MV-4-11 (cell line): ENCODE measurements at places on chromosomes 5 and 9.

DNA sequence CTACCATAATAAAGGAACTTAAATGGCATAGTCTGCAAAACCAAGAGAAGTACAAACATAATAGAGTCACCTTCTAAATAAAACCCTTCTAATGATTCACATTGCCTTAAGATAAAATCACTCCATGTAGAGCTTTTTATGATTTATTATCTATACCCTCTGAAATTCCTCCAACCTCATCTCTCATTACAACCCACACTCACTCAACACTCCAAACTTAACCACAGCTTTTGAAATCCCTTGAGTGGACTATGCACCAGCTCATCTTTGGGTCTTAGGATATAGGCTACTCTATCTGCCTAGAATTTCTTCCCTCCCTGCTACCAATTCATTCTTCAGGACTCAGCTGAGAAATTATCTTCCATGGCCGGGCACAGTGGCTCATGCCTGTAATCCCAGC is 122.5 kb downstream of the CETN3 start:
- DNase-seq: no peak

GRCh38 chr5:16918156-16918555 is 17.9 kb downstream of the MYO10 start:
- no peak for DNase-seq

DNA sequence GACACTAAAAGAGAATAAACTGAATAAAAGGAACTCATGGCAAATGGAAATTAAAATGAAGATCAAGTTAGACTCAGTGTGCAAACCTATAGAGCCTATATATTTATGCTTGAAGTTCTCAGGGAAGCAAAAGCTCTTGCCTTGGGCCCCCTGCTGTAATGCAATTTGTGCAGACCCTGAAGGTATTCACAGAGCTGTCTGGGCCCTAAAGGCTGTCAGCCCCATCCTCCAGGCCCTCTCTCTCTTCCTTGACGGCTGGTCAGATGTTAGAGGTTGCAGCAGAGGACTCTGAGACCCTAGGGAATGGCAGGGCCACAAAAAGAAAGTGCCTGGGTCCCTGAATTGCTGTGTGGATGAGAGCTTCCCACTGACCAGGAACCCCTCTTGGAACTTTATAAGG is 283.9 kb upstream of the TUT7 start:
- DNase-seq: no peak

GRCh38 chr9:100375658-100376057 is 22.9 kb upstream of the TEX10 start:
- no peak for DNase-seq

- DNase-seq: peak; percentile 49
Measured at GRCh38 chr5:141476132-141476911, 556 bp downstream of the PCDHGC3 start.

DNA sequence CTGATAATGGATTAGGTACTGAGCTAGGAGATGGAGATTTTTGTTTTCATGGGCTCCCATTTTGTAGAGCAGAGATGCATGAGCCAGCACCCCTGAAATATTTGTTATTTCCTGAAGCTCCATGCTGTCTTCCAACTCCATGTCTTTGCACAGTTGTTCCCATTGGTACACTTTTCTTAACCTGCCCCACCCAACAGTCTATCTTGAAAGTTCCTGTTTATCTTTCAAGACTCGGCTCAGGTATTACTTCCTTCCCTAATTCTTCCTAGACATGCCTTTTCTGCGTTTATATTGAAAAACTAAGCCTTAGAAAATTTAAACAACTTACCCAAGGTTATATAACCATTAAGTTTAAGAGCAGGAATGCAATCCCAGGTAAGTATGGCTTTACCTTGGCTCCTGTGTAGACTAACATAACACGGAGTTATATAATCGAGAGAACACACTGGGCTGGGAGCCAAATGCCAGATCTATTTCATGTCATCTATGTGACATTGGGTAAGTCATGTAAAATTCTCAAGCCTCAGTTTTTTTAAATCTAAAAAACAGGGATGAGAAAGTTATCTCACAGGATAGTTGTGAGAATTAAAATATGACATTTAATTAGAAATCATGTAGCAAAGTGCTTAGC is 67.4 kb downstream of the LIX1 start:
- no peak for DNase-seq

DNA sequence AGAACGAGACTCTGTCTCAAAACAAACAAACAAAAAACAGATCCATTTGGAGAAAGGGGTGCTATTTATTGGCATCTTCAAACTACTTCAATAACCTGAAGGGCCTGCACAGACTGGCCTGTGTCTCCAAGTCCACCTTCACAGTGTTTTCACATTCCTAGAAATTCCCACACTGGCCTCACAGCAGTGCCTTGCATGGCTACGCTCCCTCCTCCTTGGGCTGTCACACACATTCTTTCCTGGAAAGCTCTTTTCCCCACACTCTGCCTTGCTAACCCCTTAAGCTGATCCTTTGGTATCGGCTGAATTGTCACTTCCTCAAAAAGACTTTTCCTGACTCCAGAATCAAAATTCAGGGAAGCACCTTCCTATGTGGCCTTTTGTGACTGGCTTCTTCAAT is 19.8 kb downstream of the FAM151B start:
- no peak for DNase-seq

DNA sequence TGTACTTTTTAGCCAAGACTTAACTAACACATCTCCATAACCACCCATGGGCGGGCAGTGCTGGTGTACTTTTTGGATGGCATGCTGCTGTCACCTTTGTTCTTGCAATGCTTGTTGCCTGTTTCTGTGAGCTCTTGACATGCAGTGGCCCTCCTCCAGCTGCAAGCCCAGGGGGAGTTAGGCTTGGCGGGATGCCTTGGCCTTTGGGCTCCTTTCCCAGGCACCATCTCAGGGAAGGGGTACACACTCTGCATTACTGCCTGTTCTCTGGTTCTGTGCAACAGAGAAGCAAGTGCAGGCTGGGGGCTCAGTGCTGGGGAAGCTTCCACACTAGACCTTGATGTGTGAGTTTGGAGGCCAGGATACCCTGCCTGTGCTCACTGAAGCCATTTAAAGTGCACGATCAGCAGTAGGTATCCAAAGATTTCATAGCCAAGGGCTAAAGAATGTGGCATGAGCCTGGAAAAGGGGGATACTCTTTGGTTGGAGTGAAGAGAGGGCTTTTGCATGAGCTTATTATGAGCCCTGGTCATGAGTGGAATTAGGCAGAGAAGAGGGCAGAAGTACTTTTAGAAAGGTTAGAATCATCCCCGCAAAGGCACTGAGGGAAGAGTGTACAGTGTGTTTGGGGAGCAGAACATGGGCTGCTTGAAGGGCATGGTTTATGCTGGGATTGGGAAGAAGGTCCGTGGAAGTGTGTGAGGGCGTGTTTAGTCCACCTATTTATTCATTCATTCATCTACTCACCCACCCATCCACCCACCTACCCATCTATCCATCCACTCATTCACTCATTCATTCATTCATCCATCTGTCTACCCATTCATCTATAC is 22.5 kb downstream of the PSAT1 start:
- no peak for DNase-seq

DNA sequence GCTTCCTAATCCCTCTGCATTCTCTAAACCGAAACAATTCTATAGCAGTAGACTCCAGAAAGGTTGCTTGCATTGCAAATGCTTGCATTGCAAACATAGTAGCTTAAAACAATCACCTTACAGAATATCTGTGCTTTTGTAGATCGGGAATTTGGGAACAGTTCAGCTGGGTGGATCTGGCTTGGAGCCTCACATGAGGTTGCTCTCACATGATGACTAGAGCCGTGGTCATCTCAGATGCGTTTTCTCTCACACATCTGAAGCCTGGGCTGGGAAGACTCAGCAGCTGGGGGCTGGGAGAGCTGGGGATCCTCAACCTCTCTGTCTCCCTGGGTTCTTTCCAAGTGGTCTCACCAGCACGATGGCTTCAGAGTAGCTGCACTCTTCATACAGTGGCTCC is 127.8 kb downstream of the MSX2 start:
- DNase-seq: no peak

GRCh38 chr5:143870362-143870761 is 58.4 kb downstream of the HMHB1 start:
- DNase-seq: no peak

DNA sequence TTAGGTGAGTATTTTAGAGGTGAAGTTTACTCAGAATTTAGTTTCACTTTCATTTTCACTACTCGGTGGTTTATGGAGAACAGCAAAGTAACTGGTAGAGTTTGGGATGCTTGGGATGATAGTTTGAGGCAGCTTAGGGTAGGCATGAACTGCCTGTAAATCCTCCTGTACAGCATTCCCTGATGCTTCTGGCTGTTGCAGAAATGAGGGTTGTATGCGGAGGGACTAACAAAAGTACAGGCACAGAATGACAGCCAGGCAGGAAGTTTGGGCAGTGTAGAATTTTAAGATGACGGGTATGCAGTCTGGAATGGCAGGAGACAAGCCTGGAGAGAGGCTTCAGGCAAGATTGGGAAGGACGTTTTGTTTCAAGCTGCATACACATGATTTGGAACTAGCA is 48.0 kb upstream of the FAM120AOS start:
- no peak for DNase-seq

DNA sequence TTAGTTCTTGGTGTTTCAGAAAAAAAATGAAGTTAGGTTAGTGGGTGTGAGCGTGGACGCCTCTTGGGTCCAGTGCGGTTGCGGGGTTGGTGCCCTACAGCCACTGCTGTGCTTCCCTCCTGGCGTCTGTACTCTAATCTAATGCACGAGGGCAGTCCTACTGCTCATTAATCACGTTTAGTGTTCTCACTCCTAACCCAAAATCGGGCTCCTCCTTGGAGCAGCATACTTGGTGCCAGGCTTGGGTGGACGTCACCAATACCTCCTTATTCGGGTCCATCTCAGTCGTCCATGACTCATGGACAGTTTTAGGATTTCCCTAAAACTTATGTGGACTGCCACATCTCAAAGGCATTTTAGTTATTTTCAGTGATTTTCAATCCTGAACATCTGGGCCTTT is 41.6 kb downstream of the TRIO start:
- DNase-seq: no peak

DNA sequence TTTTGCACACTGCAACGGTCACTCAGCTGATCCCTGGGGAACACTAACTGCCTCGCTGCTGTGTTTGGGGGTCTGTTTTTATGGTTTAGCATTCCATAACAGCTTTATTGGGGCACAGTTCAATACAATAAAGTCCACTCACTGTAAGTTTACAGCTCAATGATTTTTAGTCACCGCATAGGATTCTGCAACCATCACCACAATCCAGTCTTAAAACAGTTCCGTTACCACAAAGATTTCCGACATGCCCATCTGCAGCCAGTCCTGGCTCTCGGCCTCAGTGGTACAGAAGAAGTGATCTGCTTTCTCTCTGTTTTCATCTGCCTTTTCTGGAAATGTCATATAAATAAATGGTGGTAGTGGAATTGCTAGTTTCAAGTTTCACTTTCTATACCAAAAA is 23.6 kb downstream of the OR2V2 start:
- peak; percentile 56 for DNase-seq

DNA sequence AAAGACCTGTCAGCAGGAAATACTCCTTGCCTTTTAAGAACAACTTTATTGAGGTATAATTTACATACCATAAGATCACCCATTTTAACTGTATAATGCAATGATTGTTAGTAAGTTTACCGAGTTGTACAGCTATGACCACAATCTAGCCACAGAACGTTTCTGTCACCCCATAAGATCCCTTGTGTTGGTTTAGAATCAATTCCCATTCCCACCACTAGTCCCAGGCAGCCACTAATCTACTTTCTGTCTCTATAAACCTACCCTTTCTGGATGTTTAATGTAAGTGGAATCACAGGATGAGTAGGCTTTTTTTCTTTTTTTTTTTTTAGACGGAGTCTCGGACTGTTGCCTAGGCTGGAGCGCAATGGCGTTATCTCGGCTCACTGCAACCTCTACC is 4.4 kb downstream of the GPR107 start:
- peak; percentile 63 for DNase-seq

DNA sequence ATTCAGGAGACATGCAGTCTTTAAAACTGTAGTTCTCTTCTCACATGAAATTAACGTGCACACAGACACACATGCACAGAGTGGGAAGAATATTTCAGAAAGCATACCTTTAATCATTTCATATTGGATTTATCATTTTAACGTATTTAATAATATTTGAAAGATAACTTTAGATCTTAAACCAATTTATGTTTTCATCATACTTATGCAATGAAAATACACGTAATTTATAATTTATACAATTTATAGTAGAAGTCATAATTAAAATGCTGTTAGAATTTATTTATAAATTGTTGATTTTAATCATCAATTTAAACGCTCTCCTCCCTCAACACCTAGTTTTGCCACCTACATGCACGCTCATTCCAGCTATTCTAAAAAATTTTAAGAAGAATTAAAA is 894.9 kb upstream of the CTNND2 start:
- no peak for DNase-seq

DNA sequence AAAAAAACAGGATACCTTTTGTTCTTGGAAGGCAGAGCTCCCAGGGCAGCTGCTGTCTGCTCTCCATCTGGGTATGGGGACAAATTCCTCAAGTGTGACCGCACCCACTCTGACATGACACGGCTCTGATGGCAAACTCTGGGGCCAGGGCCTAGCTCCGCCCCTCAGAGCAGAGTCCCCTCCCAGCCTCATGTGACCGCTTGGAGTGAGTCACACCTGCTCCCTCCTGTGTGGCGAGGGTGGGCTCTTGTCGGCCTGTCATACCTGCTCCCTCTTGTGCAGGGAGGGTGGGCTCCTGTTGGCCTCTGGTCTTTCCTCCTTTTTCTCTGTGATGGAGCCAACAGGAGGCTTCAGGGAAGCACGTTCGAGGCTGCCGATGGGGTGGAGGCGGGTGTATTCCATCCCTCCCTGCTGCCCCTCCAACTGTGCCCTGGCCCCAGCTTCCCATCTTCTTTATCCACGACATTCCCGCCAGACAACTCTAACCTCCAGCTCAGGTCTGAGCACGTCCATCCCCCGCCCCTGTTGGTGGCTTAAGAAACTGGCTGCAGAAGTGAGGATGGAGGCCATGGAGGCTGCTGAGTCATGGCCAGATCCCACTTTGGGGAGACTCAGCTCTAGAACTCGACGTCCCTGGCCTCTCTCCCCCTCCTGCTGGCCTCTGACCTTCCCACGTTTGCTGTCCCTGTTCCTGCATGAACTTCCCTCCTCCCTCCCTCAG is 65.3 kb downstream of the OLFM1 start:
- no peak for DNase-seq

GRCh38 chr9:73121375-73121935 is 30.2 kb upstream of the ANXA1 start:
- DNase-seq: no peak

DNA sequence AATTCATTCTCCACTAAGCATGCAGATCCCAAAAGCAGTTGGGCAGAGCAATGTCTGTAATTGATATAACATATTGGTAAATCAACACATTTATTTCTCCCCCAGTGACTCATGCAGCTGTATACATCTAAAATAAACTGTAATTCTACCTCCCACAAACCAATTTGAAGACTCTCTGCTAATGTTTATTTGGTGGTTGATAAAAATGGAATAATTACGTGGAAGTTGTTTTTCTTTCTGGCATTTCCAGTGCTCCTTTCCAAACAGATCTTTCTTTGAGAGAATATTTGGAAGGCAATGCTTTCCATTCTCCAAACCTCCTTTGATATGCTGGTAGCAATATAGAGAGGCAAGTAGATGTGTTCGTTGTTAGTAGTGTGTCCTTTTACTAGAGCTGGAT is 194.7 kb downstream of the CHSY3 start:
- DNase-seq: no peak
